ENCODE measurements at places on chromosomes 13 and 19.

DNA sequence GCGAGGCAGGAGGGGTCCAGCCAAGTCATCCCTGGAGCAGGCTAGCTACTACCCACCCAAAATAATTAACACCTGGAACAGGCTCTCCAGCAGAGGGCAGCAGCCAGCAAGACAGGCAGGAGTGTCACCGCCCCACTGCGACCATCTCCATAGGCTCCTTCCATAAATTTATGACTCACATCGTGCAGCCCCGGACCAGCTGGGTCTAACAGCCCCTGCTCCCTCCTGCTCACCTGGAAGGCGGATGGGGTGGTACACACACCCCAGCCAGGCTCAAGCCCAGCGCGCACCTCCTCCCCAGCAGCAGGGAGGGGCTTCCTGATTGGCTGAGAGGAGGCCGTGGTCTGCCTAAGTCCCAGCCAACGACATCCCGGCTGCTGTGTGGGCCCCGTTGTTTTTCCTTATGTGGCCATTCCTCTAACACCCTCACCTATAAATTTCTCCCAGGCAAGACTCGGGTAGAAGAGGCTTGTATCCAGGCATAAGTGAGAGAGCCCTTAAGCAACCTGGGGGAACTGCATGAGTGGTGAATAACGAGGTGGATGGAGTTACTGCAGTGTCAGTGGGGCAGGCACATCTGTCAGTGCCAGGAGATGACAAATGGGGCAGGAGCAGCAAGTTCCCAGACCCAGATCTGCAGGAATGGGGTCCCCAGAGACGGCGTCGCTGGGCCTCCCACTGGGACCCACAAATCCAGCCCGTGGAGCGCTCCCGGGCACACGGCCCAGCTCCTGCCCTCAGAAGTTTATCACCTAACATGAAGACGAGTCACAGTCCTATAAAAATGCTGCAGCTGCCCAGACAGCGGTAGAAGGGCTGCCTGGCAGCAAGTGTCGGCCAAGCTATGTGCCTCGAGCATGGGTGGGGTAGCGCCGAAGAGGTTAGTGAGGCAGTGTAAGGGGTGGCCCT lies 43.1 kb downstream of the CEBPG start:
- DNase-seq: no peak

GRCh38 chr13:26785838-26786630 lies 25.4 kb upstream of the GPR12 start:
- no peak for DNase-seq

DNA sequence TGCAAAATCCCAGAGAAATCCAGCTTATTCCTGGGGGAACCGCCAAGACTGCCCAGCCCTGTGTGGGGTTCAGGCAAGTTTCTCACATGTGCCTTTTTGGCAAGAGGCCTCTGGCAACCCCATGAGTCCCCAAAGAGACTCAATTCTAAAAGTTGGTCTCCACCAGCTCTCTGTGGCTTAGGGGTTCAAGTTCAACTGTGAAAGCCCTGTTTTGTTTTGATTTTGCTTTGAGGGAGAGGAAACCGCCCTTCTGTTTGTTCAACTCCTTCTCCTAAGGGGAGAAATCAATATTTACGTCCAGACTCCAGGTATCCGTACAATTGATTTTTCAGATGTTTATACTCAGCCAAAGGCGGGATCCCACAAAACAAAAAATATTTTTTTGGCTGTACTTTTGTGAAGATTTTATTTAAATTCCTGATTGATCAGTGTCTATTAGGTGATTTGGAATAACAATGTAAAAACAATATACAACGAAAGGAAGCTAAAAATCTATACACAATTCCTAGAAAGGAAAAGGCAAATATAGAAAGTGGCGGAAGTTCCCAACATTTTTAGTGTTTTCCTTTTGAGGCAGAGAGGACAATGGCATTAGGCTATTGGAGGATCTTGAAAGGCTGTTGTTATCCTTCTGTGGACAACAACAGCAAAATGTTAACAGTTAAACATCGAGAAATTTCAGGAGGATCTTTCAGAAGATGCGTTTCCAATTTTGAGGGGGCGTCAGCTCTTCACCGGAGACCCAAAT lies 583 bp upstream of the LDLR start:
- no peak for DNase-seq

GRCh38 chr13:49253310-49253709 lies 5.6 kb downstream of the CDADC1 start:
- no peak for DNase-seq

GRCh38 chr13:110855363-110855762 lies 59.5 kb downstream of the ANKRD10 start:
- no peak for DNase-seq

GRCh38 chr19:13959962-13960862 lies 7.9 kb downstream of the DCAF15 start:
- no peak for DNase-seq

DNA sequence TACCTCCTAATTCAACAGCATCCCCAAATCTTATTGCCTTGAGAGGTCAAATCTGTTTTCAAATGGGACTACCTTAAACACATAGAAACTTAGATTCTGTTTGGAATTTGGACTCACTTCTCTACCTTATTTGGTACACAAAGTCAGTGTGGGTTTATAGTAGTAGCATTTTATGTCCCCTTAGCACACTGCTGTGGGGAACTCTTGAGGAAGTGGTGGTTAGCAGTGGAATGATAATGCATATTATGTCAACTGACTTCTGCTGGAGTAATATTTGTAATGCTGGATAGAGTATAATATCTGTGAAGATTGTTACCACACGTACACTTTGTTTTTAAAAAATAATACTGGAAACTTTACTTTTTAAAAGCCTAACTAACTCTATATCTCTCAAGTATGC lies 386.3 kb downstream of the NDFIP2 start:
- no peak for DNase-seq

GRCh38 chr19:58330458-58330857 lies 3.7 kb downstream of the ZSCAN22 start:
- no peak for DNase-seq

DNA sequence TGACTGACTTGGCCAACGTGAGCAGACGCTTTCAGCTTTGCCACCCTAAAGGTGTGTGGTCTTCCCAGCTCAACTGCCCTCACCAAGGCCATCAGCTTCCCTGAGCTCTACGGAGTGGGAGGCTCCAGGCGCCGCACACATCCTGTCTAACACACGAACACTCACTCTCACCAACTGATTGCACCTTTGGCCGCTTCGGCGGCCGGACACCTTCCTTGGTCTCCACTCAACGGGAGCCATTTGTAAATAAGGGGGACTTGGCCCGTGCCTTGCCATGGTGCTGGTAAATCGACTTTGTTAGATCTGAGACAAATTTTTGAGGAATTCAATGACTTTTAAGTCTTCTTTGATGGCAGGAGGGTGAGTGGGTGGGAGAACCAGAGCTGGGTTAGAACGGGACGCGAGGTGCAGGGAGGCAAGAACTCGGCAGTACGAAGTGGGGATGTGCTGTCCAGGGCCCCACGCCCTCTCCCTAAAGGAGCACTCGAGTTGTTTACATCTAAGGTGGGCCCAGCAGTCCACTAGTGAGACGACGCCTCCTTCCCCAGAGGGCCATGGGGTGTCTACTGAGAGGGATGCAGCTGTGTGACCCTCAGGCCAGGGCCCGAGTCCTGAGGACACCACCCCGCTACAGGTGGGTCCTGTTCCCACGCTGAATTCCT lies 4.4 kb downstream of the C13orf46 start:
- no peak for DNase-seq

DNA sequence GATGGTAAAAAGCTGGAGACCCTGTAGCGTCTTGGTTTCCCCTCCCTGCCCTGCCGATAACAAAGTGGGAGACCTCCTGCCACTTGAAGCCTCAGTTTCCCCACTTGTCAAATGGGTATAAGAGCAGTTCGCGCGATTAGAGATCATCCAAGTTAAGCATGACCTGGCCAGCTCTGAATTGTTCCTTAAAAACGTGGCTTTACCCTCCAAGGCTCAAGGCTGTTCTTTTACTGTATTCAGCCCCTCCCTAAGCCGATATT lies 421 bp downstream of the TNPO2 start:
- DNase-seq: no peak

DNA sequence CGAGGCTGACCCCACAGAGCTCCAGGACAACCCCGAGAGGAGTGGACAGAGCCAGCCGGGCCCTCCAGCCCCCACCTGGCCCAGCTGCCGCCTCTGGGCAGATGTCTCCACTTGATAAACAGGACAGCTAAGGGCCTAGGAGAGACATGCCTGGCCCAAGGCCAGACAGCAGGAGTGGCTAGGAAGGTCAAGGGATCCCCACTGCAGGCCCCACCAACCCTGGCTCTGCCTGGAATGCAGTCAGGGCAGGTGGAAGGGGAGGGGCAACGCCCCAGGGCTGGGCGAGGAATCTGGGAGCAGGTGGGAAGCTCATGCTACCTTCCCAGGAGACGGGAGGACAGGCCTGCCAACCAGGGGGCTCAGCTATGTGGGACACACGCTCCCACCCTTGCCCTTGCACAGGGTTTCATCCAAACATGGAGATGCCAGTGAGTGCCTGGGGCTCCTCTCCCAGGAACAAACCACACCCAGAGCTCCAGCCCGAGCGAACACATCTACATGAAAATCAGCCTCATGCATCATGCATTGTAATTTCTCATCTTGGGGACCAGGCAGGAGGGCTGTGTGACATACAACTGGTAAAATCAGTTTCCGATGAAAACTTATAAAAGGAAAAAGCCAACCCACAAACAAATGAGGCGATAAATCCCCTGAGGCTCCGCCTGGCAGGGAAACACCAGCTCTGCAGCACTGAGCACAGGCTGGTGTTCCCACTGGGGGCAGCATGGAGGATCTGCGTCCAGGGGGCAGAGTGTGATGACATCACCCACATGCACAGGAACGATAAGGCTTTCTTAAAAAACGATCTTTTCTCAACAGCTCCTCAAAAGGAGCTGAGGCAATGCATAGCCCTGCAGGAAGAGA lies 25.0 kb downstream of the SH3GL1 start:
- no peak for DNase-seq

GRCh38 chr13:96993634-96994016 lies 651 bp downstream of the OXGR1 start:
- DNase-seq: no peak

DNA sequence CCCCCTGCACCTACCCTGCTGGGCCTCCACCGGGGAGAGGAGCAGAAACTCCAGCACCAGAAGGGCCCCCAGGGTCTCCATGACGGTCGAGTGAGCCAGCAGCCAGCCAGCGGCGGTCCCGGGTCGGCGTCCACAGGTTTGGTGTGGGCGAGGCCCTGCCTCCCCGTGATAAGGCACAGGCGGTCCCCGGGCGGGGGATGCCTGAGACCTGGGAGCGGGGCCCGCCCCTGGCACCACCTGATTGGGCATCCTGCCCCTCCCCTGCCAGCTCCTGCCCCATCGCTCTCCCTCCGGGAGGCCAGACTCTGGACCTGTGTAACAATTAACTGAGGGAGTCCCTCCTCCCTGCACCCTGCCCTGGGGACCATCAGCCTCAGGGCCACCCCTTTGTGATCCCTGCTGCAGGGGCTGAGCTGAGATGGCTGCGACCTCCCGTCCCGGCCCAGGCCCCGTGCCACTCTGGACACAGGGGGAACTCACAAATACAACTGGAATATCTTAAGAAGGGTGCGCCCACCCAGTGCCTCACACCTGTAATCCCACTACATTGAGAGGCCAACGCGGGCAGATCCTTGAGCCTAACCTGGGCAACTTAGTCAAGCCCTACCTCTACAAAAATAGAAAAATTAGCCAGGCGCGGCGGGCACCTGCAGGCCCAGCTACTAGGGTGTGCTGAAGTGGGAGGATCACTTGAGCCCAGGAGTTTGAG lies at the start of gene SMIM24:
Gene SMIM24 (minus strand): TSS at position 143 of the 709 bp plus-strand sequence. CDS start 62 bp downstream, at position 81.
- DNase-seq: no peak

GRCh38 chr13:22030321-22030720 lies 359.4 kb downstream of the FGF9 start:
- DNase-seq: no peak

- no peak for DNase-seq
Observed at GRCh38 chr19:2446381-2446780, 10.4 kb downstream of the LMNB2 start.

DNA sequence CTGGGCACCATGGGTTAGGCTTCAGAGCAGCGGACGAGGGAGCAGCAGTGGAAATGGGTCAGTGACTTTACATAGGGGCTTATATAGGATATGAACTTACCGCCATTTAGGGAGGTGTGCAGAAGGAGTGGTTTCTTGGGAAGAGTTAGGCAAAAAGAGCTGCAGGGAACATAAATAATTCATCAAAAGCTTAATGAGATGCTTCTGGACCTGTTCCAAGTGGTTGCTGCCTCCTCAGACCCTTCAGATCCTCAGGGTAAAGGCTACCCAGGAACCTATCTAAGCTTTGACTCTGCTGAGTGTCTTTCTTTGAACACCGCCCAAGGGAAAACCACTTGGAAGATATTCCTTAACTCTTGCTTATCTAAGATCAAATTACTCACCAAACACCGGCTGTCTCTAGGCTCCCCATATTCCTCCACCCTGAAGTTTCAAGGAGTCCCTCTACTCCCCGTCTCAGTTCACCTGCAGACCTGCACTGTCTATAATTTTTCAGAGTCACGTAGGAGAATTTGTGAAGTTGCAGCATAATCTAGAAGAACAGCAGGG lies at the start of gene IGFL4:
Gene IGFL4 (minus strand): TSS at position 51 of the 549 bp plus-strand sequence. CDS start 40 bp downstream, at position 11.
- DNase-seq: no peak

- DNase-seq: no peak
Observed at GRCh38 chr19:12664406-12665280, 1.9 kb downstream of the MAN2B1 start.

DNA sequence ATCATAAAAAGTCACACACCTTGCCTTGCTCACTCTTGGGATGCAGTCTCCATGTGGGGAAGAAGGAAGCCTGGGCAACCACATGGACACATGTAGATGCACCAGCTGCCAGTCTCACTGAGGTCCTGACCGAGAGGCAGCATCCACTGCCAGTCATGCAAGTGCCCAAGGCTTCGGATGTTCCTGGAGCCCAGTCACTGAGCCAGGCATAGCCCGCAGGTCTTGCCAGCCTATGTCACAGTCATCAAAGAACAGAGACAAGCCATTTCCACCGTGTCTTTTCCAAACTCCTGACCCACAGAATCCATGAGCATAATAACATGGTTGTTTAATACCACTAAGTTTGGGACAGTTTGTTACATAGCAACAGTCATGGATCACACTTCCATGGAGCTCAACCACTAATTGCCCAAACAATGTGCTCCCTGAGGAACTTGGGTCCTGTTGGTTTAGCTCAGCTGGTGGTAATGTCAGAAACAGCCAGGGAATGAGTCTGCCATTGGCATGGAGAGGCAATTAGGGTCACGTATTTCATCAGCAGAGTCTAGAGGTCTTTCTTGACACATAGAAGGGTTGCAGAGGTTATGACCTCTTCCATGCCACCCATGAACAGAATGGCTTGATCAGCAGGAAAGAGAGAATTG lies 21.5 kb downstream of the STARD13 start:
- no peak for DNase-seq

DNA sequence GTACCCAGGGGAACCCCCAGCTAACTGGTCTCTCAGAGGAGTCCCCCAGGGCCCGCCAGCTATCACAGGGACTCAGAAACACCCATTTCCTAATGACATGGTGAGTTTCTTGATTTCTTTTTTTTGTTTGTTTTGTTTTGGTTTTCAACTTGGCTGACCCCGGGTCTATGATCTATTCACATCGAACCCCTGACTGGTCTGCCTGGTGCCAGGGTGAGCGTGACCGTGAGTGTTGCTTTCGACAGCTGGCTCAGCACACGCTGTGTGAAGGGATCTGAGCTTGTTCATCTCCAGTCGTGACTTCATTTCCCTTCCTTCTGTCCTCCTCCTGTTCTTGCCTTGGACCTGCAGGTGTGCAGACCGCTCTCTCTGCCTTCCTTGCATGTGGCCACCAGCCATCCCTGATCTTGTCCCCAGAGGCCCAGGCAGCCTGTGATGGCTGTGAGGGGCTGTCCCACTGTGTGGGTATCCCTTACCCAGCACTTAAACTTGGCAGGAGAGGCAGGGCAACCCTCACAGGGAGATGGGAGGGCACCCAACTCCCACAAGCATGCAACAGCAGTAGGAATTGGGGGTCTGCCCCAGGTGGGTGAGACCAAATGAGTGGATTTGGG lies 26.2 kb downstream of the TMEM161A start:
- DNase-seq: no peak
